ENCODE measurements at places on chromosomes 6 and 20. TPM values are rescaled to one million over a fixed set of nuclear protein-coding genes. Genes with fewer than 3 reads are reported as not detected.

IRAK1BP1 gene
- polyA plus RNA-seq: 13.9 TPM

RIOK1 gene
- 35.2 TPM for polyA plus RNA-seq

PROKR2 gene
- not detected for polyA plus RNA-seq

SRSF12 gene
- 20.1 TPM for polyA plus RNA-seq

RALGAPB gene
- 50.6 TPM for polyA plus RNA-seq

GABRR1 gene
- 1.2 TPM for polyA plus RNA-seq
